ENCODE measurements at places on chromosomes 3 and 15.

DNA sequence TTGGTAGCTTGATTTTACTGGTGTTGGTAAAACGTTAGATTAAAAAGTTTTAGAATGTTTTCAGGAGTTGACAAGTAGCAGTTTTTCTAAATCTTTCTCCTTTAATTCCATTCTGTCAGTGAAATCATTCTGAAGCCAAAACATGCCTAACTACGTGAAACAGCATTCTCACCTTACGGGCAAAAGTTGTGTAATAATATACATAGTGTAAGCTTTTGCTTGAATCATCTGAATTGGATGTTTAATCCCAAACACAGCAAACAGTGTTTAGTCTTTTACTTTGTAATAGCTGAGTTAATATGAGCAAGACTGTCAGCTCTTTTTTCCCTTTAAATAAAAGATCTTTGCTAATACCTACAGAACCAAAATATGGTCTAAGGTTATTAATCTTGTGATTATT, 100.6 kb downstream of the CYP19A1 start:
- DNase-seq, result no peak

DNA sequence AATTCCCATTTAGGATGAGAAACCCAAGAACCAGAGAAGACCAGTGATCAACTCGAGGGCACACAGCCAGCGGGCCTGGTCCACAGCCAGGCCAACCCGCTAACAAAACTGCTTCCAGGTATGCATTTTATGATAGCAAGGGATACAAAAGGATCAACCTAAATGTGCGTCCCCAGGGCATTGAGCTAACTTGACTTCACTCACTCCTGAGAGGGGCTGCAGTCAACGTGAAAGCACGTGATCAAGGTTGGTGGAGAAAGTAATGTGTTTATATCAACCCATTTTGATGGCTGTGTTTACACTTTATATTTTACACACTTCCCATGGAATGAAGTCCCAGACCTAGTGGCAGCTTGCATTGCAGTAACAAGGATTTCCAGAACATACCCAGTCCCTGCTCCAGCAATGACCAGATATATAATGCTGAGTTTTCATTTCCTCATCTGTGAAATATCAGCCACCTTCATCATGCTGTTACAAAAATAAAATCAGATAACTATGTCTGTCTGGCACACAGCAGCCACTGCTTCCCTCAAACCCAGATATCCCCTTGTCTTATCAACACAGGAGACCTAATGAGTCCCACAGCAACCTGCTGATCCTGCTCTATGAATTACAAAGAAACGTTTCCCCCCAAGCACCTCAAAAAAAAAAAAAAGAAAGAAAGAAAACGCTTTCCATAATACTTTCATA, 2.0 kb downstream of the KLHL6 start:
- no peak for DNase-seq

- DNase-seq, result no peak
Observed at GRCh38 chr3:159992589-159992988, 4.0 kb downstream of the IL12A start.

GRCh38 chr3:28934126-28934813, 346.6 kb upstream of the RBMS3 start:
- no peak for DNase-seq

DNA sequence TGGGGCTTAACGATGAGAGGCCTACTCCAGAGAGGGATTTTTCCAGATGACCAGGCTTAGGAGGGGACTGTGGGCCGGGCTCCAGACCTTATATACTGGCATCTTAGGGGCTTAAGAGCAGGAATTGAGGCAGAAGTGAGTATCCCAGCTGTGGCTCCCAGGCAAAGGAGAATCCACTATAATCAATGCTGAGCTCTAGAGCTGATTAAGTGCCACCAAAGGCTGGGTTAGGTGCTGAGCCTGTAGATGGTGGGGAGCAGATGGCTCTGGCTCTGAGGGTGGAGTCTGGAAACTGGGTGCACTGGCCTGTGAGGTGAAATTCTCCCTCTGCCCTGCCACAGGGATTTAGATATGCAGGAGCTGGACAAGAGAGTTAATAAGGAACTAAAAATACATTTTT, 23.2 kb downstream of the IRAK2 start:
- no peak for DNase-seq

DNA sequence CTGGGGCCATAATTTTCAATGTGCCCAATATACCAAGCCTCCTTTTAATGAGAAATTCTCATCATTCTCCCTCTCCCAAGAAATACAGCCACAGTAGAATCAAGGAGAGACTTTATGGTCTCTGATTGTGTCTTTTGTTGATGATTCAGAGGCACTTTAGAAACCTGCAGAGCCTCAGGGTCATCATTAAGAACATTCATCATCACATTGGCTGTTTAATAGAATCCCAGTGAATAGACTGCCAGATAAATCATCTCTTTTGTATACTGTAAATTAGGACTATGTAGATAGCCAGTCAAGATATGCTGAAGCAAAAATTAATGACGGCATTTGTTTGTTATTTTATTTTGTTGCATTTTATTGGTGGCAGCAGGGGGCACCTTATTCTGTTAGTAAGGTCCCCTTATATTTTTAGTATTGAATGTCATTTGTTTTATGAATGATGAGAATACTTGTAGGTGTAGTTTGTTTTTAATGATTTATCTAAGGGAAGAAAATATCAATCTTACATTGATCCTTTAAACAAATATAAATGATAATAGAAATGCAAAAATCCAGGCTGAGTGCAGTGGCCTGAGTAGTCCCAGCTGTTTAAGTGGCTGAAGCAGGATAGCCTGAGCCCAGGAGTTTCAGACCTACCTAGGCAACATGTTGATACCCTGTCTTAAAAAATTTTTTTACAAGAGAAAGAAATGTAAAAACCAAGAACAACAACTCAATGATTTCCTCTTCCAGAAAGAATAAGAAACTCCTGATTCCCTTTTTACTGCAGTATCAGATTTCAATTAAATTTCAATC, 138.8 kb downstream of the ZBBX start:
- DNase-seq, result no peak

GRCh38 chr15:62506217-62506805, 341.2 kb upstream of the C2CD4B start:
- no peak for DNase-seq

- no peak for DNase-seq
Observed at GRCh38 chr3:149114458-149114857, 15.0 kb upstream of the HPS3 start.

DNA sequence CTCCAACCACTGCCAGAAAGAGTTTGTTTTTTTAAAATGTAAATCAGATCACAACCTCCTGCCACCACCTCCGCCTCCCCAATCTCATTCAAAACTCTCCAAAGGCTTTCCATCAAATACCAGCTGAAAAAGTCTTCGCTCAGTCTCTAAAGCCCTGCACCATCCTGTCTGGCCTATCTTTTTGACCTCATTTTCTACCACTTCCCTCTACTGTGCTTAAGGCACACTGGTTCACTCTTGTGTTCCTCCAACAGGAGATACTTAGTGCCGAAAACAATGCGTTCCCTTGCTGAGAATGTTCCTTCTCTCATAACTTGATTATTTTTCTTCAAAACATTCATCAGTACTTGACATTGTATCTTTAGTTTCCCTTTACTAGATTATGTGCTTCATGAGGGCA, 3.5 kb downstream of the BTBD1 start:
- no peak for DNase-seq

GRCh38 chr15:40249477-40250303, 10.8 kb downstream of the PAK6 start:
- DNase-seq, result no peak

- DNase-seq, result no peak
Observed at GRCh38 chr3:197030379-197031314, 1.0 kb upstream of the MELTF start.

DNA sequence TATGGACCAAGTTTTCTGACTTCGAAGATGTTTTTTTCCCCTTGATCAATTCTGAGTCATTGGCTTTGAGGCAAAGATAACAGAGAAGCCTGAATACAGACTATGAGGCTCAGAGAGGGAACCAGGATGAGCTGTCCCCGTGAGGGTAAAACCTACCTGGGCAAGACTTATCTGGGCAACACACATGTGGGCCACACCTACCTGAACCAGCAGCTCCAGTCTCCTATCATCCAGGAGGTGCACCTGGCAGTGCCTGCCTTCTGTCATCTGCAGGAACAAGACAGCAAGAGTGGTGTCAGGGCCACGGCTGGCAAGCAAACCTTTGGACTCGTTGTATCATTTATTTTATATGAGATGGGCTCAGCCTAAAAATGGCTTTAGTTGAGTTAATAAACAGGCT, 72.6 kb downstream of the FRMD4B start:
- no peak for DNase-seq

DNA sequence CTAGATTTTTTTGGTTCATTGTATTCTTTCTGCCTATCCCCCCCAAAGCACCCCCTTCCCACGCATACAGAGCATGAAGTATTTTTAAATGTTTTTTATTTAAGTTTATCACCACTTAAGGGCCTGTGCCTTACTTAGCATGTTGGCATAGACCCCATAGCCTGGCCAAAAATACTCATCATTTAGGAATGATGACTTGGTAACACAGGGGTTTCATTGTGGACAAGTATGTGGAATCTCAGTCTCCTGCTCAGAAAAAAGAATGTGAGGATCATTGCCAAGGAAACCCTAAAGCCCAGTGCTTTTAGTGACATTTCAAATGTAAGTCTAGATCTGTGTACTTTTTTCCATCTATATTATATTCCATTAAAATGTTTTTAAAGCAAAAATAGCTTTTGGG, 146.3 kb downstream of the ALCAM start:
- no peak for DNase-seq

DNA sequence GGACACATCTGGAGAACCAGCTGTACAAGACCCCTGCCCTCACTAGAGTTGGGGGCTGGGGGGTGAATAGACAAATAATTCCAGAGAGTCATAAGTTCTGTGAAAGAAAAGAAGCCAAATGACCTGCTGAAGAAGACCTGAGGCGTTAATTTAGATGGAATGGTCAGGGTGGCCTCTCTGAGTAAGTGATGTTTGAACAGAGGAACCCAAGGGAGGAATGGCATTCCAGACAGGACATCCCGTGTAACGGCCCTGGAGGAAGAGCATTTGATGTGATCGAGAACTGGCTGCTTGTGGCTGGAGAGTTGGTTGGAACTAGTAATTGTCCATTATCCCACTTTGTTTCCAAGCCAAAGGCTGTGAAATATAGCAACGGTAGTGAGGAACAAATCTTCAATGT, 1.7 kb downstream of the NR2C2 start:
- no peak for DNase-seq

DNA sequence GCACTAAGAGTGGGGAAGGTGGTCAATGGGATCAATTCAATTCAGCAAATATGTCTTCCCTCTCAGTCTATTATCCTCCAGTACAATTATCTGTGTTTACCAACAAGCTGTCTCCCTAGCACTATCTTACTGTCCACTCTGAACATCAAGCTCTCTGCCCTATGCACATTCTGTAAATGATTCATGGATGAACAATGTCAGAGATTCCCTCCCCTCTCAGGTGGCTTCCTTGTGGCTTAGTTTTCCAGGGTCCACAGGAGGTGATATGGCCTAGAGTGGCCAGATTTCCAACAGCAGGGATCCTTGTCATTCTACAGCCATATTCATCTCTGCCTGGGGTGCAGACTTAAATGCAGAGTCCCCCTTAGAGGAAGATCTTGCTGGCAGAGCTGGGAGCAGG, 225.1 kb downstream of the UACA start:
- DNase-seq, result no peak

- DNase-seq, result no peak
Observed at GRCh38 chr3:1263121-1263520, 170.3 kb downstream of the CNTN6 start.

DNA sequence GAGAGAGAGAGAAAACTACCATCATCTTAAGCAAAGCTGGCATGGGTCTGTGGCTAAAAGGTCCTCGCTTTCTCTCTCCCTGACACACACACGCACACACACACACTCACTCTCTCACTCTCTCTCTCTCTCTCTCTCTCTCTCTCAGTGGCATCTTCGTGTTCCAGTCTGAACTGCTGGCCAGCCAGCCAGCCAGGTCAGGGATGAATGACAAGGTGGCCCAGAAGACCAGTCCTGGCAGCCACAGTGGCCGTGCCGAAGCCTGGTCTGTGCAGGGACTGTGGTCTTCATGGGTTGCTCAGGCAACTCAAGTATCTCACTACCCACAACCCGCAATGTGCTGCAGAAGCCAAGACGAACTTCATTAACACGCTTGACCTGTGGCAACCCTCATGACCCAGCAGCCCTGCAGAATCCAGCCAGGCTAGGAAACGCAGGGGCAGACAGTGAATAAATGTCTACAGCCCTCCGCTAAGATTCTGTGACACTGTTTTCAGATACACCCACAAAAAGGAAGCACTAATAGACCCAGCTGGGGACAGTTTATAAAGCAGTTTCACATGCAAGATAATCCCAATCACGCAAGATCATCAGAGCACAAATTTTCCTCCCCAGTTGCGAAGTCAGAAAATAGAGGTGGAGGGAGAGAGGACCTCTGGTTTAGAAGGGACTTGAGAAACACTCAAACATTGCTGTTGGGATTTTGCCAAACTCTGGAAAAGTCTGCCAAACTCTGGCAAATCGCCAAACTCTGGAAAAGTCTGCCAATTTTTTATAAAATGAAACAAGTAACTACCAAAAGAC, 66.4 kb downstream of the XXYLT1 start:
- no peak for DNase-seq

DNA sequence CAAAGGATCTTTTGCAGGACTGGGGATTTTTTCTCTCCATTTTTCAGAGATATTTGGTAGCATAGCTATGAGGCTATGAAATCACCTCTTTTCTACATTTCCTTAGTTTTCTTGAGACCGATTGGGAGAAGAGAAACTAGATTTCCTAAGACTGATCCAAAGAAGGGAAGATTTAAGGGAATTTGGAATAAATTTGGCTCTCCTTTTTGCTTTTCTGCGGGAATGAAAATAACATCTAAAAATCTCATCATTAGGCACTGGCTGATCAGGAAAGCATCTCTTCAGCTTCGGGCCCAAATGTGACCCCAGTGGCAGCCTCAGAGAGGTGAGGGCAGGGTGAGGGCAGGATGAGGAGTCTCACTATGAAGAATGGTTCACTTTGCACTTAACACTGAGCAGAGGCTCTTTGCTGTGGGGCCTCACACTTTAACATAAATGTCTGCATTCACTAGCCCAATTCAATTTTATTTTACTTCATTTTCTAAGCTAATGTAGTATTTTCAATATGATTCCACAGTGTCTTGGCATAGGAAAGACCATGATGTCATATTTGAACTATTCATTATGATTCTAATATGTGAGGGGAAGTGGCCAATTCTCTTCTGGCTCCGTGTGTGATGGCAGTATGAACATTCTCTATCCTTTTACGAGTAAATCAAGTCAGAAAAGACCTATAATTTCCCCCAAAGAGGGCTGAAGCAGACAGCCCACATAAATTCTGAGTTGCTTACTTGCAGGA, 193.2 kb downstream of the MEX3B start:
- no peak for DNase-seq

GRCh38 chr15:58229297-58229768, 91.2 kb downstream of the AQP9 start:
- DNase-seq, result no peak
